HAP-1 (cell line): ENCODE measurements at places on chromosomes 5 and 9.

DNA sequence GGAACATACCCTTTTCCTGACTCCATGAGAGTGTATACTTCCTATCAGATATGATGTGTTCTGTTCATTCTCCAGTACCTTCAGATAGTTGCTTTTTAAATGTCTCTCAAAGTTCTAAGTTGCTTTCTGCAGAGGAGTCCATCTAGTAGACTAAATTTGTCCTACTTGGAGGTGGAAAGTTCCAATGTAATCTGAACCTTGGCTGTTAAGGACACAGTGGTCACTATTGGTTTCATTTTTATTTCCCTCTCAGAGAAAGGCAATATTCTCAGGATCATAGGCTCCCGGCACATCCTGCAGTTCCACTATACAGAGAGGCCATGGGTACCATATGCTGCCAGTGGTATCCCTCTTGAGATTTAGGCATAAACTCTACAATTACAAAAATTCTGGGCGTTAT is 634.6 kb downstream of the LRRC70 start:
- no peak for DNase-seq

GRCh38 chr5:72351376-72351775 is 31.2 kb downstream of the PTCD2 start:
- DNase-seq, result no peak

GRCh38 chr5:81739291-81739690 is 11.6 kb downstream of the SSBP2 start:
- no peak for DNase-seq

DNA sequence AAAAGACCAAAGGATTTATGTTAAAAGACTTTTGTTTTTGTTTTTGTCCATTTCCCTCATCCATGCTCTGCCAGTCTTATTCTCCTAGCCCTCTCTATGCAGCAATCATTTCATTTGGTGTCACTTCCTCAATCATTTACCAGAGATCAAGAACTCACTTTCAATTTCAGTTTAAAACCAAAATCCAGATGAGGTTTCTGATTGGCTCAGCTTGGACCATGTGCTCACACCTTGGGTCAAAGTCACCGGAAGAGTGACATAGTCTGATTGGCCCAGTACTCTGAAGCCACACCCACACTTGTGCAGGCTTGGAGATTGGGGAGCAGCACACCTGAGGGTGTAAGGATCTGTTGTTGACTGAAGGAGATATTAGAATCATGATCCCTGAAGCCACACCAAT is 79.6 kb downstream of the TLR4 start:
- DNase-seq, result no peak

DNA sequence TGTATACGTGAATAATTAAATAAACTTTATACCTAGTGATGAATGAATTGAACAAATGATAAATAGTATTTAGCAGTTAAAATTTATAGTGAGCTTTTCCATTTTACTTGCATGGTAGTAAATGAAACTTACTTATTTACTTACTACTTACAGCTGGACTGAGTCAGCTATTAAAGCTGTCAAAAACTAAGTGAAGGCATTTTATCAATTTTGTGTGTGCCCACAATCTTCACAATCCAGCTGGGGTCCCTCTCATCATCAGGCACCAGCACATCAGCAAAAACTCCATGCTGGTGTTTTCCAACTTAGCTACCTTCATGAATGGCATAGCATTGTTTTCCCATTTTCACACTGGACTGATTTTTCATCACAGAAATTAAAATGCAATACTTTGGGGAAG is 81.1 kb downstream of the SAXO1 start:
- DNase-seq, result no peak

DNA sequence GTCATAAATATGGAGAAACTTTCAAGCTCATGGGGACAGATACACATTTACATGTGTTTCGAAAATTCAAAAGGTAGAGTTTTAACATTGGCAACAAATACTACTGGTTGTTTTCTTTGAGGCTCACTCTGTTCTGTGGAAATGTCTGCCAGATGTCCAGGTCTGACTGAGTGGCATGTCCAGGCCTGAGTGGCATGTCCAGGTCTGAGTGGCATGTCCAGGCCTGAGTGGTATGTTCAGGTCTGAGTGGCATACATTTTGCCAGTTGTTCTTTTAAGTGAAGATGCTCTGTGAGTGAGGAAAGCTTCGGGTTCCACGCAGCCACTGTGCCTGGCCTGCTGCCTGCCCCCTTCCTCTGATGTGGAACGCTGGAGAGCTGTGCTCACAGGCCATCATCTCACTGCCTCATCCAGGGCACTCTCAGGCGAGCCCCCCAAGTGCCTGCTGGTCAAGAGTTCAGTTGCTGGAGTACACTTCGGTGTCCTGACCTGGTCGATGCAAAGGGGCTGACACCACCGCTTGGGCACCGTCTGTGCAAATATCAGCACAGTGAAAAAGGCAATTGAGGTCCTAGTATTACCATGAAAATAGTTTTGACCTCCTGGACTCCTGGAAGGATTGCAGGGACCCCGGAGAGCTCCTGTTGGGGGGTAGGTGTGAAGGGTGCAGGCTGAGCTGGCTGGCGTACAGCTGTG is 89.9 kb downstream of the EHMT1 start:
- DNase-seq, result no peak

- DNase-seq, result no peak
Measured at GRCh38 chr9:346111-346571, 131.5 kb downstream of the DOCK8 start.

DNA sequence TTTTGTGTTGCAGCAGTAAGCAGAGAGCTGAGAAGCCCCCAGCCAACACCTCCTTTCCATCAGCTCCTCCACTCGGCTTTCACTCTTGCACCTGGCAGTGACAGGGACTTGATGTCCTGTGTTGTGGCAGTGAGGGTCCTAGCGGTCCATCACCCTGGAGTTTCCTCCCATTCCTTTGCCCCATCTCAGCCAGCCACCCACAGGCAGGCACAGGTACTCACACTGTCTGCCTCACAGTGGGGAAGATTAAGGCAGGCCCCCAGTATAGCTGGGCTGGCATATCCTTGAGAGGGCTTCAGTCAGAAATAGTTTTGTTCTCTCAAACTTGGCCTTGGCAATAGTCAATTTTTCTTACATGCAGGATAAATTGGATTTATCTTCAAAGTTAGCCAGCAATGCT is 362.7 kb downstream of the GADD45G start:
- DNase-seq, result no peak
